ENCODE measurements at places on chromosomes 12 and 14. TPM values are rescaled to one million over a fixed set of nuclear protein-coding genes. Genes with fewer than 3 reads are reported as not detected.

The TRHDE gene
- 0.74 TPM for total RNA-seq

The TSPAN19 gene
- total RNA-seq, result not detected

The NTF3 gene
- total RNA-seq, result 4.2 TPM

DNA sequence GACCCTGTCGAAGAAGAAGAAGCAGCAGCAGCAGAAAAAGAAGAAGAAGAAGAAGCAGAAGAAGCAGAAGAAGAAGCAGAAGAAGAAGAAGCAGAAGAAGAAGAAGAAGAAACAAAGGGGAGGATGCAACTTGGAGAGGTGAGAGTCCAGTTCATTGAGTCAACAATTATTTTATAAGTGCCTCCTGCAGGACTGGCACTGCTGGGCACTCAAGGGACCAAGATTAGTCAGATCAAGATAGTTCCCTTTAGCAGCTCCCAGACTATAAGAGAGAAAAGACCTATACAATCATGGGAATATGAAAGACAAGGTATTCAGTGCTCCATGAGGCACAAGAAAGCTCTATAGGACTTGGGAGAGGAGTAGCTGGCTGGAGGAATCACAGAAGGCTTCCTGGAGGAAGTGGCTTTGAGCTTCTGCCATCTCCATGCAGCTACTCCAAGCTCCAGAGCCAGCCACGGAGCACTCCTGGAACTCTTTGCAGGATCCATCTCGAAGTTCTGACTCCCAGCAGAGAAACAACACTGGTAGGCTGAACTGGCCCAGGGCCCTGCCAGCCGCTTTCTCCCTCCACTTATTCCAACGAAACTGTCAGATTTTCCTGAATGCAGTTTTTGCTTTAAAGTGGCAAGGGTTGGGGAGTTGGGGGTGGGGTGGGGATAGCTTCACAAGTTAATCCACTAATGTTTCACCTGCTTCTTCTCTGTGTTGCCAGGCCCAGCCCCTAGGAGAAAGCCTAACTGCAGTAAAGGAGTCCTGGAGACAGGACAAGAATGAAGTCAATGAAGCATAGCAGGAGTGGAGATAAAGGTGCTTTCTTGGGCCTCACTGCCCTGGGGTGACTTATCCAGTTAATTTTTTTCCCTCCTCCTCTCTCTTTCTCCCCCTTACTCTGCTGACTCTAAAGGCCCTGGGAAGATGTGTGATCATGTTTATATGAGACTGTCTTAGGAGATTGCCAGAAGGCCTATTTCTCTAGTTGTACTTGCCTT is 140.1 kb upstream of the PARP11 start:
- ATAC-seq, result no peak

All from gastroesophageal sphincter (tissue), 4 donors.